Left lung (tissue), 14 donors: ENCODE measurements at places on chromosomes 5 and 9. TPM values are rescaled to one million over a fixed set of nuclear protein-coding genes. Genes with fewer than 3 reads are reported as not detected.

RNF14 gene
- 53.8 TPM for total RNA-seq

SPINK13 gene
- total RNA-seq = not detected

ADGRV1 gene
- total RNA-seq = 35.4 TPM

IRX4 gene
- total RNA-seq = not detected

GRM6 gene
- not detected for total RNA-seq

PDLIM7 gene
- 107 TPM for total RNA-seq

CCL27 gene
- total RNA-seq = not detected

WDR5 gene
- total RNA-seq = 32.2 TPM

GPX8 gene
- 49.6 TPM for total RNA-seq

SHC3 gene
- total RNA-seq = 12.7 TPM

RANBP17 gene
- total RNA-seq = 17.0 TPM

FYB1 gene
- 93.7 TPM for total RNA-seq

DNA sequence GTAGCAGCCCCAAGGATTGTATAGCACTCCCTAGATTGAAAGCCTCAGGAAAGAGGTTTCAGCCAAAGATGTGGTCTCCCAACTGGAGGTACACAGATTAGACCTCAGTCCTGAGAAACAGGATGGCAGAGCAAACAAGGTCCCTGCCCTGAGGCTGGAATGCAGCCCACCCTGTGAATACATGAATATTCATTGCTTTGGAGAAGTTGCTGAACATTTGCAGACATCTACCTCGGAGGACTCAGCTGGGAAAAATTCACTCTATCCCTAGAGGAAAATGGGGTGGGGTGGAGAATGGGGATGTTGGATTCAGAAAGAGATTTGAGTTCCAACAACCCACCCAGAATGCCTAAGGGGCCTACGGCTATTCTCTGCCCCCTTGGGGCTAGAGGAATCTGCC lies 129.4 kb downstream of the SLIT3 start:
- no peak for DNase-seq

GRCh38 chr5:75028090-75028489 lies 24.3 kb downstream of the GCNT4 start:
- no peak for DNase-seq

- DNase-seq = no peak
Observed at GRCh38 chr5:35694481-35694880, 76.8 kb downstream of the SPEF2 start.

GRCh38 chr9:127589955-127590370 lies 22.1 kb upstream of the STXBP1 start:
- DNase-seq = peak; percentile 47

DNA sequence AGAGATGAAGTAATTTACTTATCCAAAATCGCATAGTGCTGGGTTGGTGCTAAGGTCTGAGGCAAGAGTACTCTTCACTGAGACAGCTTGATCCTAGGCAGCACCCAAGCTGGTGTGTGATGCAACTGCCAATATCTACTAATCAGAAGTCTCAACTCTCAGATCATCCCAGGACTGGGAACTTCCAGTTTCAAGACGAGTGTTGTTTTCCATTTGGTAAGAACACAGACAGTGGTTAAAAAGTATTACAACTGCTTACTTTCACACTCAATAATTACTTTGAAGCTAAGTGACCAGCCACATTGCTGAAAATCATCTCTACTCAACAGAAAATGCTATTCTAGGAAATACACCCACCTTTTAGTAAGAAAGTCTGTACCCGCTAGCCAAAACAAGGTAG lies 45.3 kb downstream of the FBXW11 start:
- DNase-seq = no peak

- no peak for DNase-seq
Observed at GRCh38 chr9:129126749-129127618, 15.8 kb downstream of the PTPA start.

GRCh38 chr5:79105868-79106267 lies 5.7 kb upstream of the BHMT start:
- no peak for DNase-seq

- no peak for DNase-seq
Observed at GRCh38 chr5:67032921-67033664, 163.5 kb downstream of the CD180 start.

DNA sequence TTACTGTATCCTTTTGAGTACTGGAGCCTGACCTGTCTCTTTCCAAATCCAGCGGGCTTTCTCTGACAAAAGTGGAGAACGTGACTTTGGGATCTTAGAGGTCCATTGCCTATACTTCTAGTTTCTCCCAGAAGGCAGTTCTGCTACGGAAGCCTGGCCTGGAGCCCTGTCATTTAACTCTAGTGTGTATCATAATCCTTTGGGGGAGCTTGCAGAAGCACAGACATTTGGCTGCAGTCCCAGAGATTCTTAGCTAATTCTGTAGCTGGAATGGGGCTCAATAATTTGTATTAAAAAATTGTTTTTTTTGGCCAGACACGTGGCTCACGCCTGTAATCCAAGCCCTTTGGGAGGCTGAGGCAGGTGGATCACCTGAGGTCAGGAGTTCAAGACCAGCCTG lies 3.0 kb downstream of the HARS2 start:
- no peak for DNase-seq

DNA sequence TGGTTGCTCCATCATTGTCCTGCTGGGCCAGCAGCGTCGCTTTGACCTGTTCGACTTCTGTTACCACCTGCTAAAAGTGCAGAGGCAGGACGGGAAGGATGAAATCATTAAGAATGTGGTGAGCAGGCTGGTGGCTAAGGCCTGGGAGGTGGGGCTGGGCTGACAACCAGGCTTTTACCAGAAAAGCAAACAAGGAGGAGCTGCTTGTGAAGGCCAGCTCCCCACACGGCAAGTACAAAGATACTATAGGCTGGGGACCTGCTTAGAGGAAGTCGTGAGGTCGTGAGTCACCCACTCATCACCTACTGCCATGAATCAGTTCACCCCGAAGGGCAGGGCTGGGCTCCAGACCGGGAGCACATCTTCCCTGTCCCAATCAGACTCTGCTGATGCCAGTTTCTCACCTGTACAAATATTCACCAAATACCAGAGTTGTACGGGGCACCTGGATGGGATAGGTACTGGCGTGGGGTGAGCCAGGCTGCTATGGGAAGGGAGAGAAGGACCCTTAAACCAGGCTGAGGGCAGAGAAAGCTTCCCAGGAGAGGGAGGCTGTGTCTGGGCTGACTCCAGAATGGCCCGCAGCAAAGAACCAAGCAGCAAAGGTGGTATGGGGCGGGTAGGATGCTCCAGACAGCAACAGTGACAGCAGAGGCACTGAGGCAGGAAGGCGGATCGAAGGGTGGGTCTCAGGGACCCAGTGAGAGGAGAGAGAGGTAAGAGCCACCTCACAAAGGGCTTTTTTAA lies 69.3 kb upstream of the NIPAL4 start:
- DNase-seq = peak; percentile 72

DNA sequence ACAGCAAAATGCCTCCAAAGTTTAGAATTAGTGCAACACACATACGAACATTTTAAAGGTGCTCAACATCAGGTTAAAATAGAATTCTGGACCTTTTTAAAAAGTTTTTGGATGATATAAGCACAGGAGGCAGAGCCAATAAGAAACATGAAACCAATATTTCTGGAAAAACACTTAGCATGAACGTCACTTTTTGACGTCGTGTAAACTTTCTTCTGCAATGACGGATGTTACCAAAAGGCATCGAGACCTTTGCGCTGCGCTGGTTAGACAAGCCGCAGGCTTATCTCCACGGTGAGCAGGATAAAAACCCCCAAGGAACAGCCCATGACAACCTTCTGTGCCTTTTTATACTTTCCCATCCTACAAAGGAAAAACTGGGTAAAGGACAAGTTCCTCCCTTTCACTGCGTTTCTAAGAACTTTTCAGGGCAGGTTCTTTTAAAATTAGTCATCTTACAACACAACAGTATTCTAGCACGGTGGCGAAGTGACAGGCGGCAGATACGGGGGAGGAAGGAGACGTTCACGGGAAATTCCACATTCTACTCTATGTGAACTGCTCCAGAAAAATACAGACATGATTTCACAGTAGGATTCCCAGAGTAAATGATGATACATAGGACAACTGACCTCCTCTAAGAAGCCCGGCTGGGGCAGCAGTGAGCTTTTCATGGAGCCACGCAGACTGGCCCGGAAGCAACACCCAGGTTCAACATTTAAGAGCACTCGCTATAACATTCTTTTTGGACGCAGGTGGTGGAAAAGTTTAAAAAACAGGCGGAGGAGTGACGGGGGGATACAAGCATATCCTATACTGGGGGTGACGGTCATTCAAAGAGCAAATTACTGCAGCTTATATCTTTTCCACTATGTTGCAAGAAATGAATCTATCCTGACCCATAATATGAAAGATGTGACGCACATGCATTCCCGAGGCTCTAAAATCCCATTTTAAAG lies 52.4 kb downstream of the USP20 start:
- no peak for DNase-seq

DNA sequence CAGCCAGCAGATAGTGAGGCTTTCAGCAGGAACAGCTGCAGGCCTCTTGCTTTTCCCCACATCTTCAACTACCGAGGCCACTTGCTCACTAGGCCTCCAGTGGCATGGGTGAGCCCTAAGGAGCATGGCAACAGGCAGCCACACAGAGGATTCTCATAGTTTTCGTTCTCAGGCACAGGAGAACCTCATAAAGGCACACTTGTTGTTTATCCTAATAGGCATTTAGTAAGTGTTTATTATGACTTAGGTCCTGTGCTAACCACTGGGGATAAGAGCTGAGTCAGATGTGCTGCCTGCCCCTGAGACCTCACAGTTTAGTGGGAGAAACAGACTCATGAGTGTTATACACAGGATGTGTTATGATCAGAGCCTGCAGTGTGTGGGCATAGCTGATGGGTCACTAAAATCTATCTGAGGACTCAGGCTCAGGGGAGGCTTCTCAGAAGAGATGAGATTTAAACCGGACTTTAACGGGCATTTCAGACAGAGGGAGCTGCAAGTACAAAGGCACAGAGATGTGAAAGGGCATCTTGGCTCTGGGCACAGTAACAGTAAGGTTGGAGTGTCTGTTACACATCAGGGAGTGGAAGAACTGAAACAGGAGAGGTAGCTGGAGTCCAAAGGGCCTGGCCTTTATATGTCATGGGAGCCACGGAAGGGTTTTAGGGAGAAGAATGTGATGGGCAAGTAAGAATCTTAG lies 21.0 kb upstream of the HEMGN start:
- DNase-seq = no peak
